ENCODE measurements at places on chromosomes 3 and 15.

DNA sequence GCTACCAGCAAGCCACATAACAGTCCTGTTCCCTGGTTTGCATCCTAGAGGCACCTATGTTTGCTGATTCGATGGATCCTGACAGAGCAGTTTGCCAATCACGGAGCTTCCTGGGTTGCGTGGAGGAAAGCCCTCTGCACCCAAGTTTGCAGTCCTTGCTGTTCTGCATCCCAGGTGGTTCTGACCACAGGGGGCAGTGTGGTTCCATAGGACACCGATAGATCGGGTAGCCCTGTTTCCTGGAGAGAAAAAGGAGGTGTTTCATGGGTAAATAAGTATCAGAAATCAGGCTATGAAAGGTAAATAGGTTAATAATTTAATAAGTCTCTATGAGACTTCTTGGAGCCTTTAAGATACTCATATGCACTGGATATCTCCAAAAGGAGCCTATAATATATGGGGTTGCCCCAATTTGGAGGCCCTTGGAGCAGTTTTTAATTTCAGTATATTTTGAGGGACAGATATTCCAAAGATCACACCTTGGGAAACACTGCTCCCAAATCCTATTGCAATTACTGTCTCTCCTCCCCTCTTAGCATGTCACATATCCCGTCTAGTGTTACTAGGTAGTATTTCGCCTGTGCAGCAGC lies 194.6 kb upstream of the TPM1 start:
- DNase-seq = no peak

GRCh38 chr15:34514251-34514670 lies 69.2 kb downstream of the GOLGA8B start:
- no peak for DNase-seq

GRCh38 chr3:107428051-107428858 lies 51.0 kb downstream of the CCDC54 start:
- no peak for DNase-seq

GRCh38 chr3:78410077-78410476 lies 1357.7 kb downstream of the ROBO1 start:
- DNase-seq = no peak

- no peak for DNase-seq
Measured at GRCh38 chr3:123479891-123480290, 31.0 kb upstream of the ADCY5 start.

GRCh38 chr3:159829539-159830227 lies 159.0 kb upstream of the IL12A start:
- no peak for DNase-seq

- DNase-seq = no peak
Measured at GRCh38 chr15:26083896-26084295, 220.8 kb upstream of the ATP10A start.

GRCh38 chr3:19645093-19645492 lies 288.9 kb downstream of the EFHB start:
- no peak for DNase-seq

- no peak for DNase-seq
Measured at GRCh38 chr3:149593418-149594160, 64.2 kb downstream of the WWTR1 start.

- DNase-seq = no peak
Measured at GRCh38 chr15:77352887-77353286, 67.0 kb downstream of the PEAK1 start.

- no peak for DNase-seq
Measured at GRCh38 chr15:82043796-82044372, 1.9 kb downstream of the MEX3B start.

DNA sequence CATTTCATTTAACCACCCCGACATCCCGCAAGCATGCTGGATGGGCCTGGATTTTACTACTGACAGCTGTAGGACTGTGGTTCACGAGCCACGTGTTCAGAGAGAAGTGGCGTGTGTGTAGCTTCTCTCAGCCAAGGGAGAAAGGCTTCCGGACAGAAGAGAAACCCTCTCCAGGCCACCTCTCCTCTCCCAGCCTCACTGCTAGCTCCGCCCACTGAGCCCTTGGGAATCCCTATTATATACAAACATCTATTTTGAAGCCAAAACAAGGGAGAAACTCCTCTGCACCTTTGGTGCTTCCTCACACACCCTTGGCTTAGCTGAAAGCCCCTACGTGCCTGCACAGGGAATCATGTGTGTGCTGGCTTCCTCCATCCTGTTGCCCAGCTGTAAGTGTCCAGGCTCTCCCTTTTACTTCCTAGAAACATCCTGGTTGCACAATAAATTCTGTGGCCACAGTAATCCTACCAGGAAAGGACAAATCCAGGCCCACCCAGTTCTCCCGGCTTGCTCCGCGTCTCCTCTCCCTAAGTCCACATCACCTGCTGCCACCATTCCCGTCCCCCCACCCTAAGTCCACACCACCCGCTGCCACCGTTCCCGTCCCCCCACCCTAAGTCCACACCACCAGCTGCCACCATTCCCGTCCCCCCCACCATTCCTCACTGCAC lies 30.5 kb downstream of the PCSK6 start:
- no peak for DNase-seq

- DNase-seq = no peak
Measured at GRCh38 chr15:66808181-66808824, 106.3 kb downstream of the SMAD6 start.

Data from brain pericyte (primary cell).